ENCODE measurements at places on chromosomes 12 and 14.
A peak's percentile ranks its signal among the peaks of the same experiment; 100 is the strongest.

- DNase-seq, result no peak
Measured at GRCh38 chr12:57116580-57117281, 5.6 kb upstream of the STAT6 start.

- DNase-seq, result no peak
Measured at GRCh38 chr12:4261655-4262054, 11.9 kb upstream of the CCND2 start.

DNA sequence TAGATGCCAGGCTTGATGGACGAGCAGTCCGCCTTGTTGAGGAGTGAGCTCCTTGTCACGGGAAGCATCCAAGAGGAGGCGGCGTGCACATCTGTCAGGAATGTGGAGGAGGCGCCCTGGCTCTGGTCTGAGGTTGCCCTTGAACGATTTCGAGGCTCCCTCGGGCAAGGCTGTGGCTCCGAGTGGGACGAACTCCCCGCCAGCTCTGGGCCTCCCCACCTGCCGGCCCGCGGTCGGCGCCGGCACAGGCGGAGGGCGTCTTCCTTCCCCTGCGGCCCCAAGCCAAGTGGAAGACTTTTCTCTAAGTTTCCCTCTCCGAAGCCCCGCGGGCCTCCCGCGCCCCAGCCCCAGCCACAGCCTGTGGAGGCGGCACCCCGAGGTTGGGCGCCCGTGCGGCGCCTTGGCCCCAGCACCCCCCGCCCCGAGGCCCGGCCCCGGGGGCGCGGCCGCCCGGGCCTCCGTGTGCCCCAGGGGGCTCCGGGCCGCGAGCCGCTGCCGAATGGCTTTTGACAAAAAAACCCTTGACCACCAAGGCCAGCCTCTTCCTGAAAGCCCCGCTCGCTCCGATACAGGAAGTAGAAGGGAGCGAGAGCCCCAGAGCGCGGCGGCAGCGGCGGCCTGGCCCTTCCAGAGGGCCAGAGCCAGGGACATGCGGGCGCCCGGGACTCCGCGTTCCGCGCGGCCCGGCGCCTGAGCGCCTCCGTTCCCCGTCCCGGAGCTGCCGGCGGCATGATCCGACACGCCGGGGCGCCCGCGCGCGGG, at the start of gene RIN3:
Gene RIN3 (plus strand): TSS at position 578 of the 762 bp plus-strand sequence. CDS start 152 bp downstream, at position 730.
- peak; percentile 64 for DNase-seq

DNA sequence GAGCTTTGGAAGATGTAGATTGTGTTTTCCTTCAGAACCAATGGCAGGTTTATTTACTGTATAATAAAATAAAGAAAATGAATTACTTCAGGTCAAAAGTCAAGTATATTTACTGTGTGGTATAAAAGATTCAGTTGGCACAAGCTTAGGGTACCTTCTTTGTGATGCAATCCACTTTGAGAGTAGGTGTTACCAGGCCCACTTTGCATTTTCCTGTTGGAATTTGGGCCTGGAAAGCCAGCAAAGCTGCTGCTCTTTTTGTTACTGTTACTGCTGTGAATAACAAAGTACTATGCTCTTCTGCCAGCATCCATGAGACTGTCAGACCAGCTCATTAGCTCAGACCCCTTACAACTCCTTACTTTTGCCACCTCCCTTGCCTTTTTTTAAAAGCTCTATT, 649.0 kb upstream of the SEL1L start:
- no peak for DNase-seq

DNA sequence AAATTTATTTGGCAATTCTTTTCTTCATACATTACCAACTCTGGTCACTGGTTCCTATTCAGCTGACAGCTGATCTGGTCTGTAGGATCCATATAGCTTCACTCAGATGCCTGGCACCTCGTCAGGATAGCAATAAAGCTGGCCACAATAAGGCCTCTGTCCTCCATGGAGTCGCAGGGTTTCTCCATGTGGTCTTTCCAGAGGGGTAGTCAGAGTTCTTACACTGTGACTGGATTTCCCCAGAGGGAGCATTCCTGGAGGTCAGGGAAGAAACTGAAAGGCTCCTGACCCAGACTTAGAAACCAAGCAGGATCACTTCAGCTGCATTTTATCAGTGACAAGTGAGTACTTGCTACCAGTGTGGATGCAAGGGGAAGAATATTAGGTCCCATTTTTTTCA, 34.9 kb upstream of the SIX1 start:
- DNase-seq, result no peak

GRCh38 chr14:101256266-101256665, 305.0 kb upstream of the DIO3 start:
- no peak for DNase-seq

GRCh38 chr14:52960627-52961026, 9.8 kb upstream of the FERMT2 start:
- DNase-seq, result no peak

DNA sequence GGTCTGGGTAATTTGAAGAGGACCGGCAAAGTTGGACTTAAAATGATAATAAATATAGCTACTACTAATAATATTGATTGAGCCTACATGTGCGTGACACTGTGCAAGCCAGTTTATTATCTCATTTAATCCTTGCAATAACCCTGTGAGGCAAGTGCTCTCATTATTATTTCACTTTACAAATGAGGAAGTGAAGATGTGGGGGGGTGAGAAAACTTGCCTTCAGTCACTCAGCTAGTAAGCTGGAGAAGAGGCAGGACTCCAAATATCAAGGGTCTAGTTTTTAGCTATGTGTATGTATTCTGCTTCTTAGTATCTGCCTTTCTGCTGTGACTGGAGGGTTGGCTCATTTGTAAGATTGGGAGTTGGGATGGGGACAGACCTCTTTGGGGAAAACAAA, 39.2 kb downstream of the NPAS3 start:
- DNase-seq, result no peak

DNA sequence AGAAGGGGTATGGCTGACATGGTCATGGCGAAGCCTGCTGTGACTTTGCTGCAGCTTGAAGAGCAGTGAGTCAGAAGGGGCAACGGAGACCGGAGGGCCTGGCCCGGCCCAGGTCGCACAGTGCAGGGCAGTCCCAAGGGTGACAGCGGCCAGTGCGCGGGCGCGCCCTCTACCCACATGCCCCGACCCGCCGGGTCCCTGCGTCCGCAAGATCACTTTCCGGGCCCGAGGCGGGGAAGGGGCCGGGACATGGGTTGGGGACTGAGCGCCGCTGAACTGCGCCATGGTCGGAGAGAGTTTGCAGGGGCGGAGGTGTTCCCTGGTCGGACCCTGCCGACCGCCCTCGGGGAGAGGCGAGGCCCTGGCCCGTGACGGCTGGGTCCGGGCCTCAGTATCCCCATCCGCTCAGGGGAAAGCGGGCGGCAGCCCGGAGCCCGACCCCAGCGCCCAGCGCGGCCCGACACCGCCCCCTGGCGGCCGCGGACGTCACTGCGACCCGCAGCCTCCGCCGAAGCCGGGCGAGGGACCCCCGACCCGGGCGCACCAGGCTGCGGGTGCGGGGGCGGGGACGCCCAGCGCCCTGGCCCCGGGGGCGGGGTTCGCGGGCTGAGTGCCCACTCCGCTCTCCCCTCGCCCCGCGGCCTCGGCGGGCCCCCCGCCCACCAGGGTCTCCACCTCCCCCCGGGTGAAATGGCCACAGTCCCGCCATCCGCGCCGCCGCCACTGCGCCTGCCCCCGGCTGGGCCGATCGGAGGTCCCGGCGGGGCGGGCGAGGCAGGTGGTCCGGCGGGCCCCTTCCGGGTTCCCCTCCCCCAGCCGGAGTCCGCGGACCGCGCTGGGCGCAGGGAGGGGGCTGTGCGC, 7.2 kb upstream of the ANKRD9 start:
- peak; percentile 24 for DNase-seq

GRCh38 chr12:3428631-3429030, 62.4 kb upstream of the PRMT8 start:
- DNase-seq, result no peak

GRCh38 chr12:129949651-129950050, 45.8 kb upstream of the TMEM132D start:
- DNase-seq, result no peak

GRCh38 chr12:128318946-128319345, 52.0 kb downstream of the TMEM132C start:
- DNase-seq, result no peak

GRCh38 chr12:49824895-49825294, 3.3 kb downstream of the NCKAP5L start:
- peak; percentile 44 for DNase-seq

All from ACHN (cell line).